ENCODE measurements at places on chromosomes 3 and 15.

DNA sequence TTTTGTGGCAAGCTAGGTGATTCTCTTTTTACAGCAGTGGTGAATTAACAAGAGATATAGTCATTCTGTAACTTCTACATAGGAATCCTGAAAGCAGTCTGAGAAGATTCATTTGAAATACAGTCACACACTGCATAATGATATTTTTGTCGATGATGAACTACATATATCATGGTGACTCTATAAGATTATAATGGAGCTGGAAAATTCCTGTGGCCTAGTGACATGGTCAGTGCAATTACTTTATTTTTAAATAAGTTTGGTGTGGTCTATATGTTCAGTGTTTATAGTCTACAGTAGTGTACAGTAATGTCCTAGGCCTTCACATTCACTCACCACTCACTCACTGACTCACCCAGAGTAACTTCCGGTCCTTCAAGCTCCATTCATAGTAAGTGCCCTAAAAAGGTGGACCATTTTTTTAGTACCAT lies 511.4 kb upstream of the MCTP2 start:
- no peak for DNase-seq

DNA sequence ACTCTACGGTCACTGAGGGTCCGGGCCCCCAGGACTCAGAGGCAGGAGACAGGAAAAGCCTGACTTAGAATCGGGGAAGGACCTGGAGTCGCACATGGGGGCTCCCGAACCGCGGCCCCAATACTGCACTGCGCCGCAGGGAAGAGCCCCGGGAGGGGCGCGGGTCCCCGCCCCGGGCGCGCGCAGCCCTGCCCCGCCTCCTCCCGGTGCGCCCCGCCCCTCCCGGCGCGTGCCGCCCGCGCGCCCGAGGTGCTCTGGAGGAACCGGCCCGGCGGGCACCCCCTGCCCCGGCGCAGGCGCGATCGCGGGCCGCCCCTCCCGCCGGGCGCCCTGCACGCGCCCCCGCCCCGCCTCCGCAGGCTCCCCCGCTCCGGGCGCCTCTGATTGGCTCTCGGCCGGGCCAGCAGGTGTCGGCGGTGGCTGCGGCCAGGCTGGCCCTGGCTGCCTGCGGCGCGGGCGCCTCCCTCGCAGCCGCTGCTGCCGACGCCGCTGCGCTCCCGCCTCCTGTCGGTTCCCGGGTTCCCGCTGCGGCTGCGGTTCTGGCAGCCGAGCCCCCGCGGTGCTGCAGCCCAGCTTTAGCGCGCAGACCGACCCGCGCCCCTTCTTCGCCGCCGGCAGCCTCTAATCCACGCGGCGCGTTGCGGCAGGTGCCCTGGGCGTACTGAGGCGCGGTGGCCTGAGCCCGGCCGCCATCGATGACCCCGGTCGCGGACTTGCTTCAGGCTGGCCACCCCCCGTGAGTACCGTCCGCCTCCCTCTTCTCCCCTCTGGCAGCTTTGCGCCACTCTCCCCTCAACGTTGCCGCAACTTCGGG lies at the start of gene MYRIP:
Gene MYRIP, plus strand, starts transcription at position 429 of the 814 bp plus-strand sequence. CDS start 91,208 bp downstream, outside the sequence.
- DNase-seq: peak; percentile 92

GRCh38 chr3:188239577-188239976 lies 85.6 kb downstream of the LPP start:
- no peak for DNase-seq

DNA sequence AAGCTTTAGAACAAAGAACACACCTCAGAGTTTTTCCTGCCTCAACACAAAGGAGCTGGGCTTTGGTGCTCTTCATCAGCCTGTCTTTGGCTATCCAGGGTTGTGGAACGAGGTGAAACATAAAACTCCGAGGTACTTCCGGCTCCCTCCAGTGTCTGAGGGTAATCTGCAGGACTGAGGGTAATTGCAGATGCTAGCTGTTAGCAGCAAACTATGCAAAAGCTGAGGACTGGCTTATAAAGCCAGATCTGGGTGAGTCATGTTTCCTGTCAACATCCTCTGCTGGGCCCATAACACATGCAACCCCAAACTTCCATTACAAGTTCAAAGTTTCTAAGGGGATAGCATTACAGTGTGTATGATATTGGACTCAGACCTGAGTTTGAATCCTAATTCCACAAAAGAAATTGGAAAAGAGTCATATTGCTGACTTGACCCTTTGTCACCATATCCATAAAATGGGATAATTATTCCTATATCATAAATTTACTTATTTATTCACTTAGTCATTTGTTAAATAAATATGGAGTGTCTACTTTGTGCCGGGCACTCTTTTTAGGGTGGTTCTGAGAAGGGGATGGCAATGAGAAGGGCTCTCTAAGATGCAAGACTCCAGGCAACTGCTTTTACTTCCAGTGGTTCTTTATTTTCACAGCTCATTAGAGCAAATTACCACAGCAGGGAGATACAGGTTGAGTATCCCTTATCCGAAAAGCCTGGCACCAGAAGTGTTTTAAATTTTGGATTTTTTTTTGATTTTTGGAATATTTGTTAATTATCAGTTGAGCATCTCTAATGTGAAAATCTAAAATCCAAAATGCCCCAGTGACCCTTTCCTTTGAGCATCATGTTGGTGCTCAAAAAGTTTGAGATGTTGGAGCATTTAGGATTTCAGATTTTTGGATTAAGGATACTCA lies 9.5 kb upstream of the TRIM69 start:
- DNase-seq: peak; percentile 28

DNA sequence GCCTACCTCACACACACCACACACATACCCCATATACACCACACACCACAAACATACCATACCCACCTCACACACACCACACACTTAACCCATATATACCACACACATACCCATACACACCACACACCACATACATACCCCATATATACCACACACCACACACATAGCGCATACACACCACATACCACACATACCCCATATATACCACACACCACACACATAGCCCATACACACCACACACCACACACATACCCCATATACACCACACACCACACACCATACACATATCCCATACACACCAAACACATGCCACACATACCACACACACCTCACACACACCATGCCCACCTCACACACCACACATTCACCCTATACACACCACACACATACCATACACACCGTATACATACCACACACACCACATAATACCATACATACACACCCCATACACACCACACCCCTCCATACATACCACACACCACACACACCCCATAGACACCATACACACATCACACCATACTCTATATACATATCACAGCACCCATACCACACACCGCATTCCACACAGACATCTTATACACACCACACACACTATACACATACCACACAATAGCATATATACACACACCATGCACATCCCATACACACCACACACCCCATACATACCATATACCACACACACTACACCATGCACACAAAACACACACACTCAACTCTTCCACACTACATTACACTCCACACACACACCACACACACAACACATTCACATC lies 29.5 kb downstream of the APBA2 start:
- DNase-seq: no peak

DNA sequence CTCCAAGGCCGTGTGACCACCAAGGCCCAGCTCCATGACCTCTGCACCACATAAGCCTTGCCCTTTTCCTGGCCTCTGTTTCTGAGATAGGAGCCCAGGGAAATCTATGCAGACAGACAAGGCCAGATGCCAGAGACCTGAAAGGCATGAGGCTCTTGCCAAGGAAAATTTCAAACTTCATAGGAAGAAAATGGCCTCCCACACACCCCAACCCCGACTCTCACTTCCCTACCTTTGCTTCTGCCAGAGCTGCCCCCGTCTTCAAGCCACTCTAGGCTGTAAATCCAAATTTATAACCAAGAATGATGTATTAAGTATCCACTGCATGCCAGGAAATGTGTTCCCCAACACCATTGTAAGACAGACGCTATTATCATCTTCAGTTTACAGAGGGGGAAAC lies 65.5 kb upstream of the HRH1 start:
- no peak for DNase-seq

GRCh38 chr3:139421040-139421439 lies 31.6 kb upstream of the COPB2 start:
- DNase-seq: no peak
